ENCODE measurements at places on chromosomes 5 and 9. TPM values are rescaled to one million over a fixed set of nuclear protein-coding genes. Genes with fewer than 3 reads are reported as not detected.

Gene WDR31
- total RNA-seq: 0.67 TPM

Gene PGM5
- total RNA-seq: 0.34 TPM

Gene TRIM52
- 5.5 TPM for total RNA-seq

Gene UBLCP1
- 15.9 TPM for total RNA-seq

Gene SPINK4
- total RNA-seq: not detected

Gene INSL6
- total RNA-seq: not detected

Gene ZFP2
- total RNA-seq: 0.67 TPM

Gene DNAJB5
- 12.9 TPM for total RNA-seq

Gene GRM6
- total RNA-seq: not detected

Gene TAF11L10
- not detected for total RNA-seq

Gene RXRA
- total RNA-seq: 23.5 TPM

Gene SHISAL2B
- not detected for total RNA-seq

Gene BTNL3
- total RNA-seq: not detected

Gene HRCT1
- total RNA-seq: 5.4 TPM

Gene SCGB3A2
- not detected for total RNA-seq

Data from bronchus fibroblast of lung (primary cell).